Hematopoietic multipotent progenitor cell treated with erythropoietin and hydrocortisone succinate and interleukin-3 and kit ligand, for 17 days (in vitro differentiated cells): ENCODE measurements at places on chromosomes 13 and 19.

- no peak for DNase-seq
These were observed 1.4 kb downstream of the WDFY2 start for GRCh38 chr13:51585696-51586095.

DNA sequence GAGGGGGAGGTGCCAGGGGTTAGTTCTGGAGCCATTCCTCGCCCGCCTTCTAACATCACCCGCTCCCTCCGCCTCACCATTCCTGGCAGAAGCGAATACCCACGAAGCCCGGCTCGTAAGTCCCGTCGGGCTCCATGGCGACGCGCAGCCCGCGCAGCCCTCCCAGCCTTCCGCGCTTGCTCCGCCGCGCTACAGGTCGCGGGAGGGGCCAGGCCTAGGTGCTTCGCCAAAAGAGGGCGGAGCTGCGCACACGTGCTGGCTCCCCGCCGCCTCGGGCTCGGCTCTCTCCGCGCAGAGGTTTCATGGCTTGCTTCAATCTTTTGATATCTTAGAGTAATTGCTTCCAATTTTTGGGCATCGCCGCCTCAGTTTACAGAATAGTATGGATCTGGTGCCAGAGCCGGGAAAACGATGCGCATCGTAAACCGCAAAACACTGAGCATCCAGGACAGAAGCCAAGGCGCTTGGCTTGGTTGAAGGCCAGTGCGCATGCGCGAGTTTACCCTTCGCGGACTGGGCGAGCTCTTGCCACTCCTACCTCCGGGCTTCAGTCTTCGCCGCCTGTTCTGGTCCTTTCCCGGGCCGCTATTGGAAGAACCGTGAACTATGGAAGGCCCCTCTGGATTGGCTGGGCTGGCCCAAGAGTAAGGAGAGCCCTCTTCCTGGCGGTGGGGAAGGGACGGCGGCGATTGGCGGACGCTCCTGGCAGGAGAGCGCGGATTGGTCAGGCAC lies at the start of gene POLR2I:
POLR2I (minus strand) TSS at position 155 of the 732 bp plus-strand sequence; CDS start at position 136, 19 bp downstream.
- DNase-seq: peak; percentile 97

GRCh38 chr19:3618144-3618810 lies 8.3 kb downstream of the CACTIN start:
- DNase-seq: peak; percentile 60

DNA sequence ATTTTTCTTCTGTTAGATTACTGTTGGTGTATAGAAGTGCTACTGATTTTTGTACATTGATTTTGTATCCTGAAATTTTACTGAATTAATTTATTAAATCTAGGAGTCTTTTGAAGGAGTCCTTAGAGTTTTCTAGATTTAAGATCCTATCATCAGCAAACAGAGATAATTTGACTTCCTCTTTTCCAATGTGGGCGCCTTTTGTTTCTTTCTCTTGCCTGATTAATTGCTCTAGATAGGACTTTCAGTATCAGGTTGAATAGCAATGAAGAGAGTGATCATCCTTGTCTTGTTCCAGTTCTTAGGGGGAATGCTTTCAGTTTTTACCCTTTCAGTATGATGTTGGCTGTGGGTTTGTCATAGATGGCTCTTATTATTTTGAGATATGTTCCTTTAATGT lies 5.6 kb upstream of the CD33 start:
- DNase-seq: no peak

DNA sequence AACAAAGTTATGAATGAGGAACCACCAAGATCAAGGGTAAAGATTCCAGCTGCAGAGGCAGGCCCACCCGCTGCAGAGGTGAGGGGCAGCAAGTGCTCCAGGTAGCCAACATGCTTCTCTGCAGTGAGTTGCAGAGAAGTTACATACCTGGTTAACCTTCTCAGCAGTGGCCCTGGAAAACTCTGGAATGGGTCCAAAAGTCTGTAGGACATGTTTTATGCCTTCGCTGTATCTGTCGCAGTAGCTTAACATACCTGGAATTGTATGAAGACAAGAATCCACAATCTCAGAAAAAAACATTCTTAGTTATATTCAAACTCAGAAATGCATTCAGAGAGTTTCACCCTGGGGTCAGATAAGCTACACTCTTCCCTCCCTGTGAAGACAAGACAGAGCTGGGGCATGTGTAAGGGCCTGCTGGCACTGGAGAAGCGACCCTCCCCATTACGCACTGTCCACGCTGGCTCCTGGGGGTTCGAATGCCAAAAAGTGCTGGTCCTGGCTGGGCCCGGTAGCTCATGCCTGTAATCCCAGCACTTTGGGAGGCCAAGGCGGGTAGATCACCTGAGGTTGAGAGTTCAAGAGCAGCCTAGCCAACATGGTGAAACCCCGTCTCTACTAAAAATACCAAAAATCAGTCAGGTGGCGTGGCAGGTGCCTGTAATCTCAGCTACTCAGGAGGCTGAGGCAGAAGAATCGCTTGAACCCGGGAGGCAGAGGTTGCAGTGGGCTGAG lies 121.0 kb downstream of the CRYL1 start:
- no peak for DNase-seq
